ENCODE measurements at places on chromosomes 6 and 20.

DNA sequence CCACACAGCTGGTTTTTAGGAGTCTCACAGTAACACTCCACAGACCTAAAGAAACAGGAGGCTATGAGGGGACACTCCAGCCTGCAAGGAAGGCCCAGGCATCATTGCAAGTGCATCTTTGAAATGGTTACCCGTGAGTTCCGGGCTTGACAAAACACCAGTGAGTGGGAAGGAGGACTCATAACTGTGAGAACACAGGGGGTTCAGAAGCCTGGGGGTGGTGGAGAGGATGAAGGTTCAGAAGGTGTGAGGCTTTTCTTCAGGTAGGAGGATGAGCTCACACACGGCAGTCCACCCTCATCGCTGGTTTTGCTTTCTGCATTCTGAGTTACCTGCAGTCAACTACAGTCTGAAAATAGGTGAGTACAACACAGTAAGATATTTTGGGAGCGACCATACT, 39.9 kb downstream of the MAP7 start:
- DNase-seq = no peak

DNA sequence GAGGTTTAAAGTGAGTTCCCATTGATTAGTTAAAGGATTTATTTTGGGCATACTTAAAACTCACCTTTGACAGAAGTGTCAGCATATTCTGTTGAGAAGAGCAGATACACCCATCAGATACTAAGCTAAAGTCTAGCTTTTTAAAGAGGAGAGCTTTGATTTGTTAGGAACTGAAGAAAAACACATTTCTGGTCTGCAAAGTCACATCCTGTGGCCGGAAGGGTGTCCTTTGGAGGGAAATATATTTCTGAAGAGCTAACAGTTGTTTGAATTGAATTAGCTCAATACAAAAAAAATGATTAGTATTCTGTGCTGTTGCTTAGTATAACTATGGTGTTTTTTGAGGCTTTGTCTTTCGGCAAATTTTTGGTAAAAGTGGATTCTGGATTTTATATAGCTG, 302.7 kb downstream of the RFPL4B start:
- no peak for DNase-seq

- DNase-seq = no peak
These were observed 120.7 kb upstream of the CLDN20 start for GRCh38 chr6:155143029-155143577.

DNA sequence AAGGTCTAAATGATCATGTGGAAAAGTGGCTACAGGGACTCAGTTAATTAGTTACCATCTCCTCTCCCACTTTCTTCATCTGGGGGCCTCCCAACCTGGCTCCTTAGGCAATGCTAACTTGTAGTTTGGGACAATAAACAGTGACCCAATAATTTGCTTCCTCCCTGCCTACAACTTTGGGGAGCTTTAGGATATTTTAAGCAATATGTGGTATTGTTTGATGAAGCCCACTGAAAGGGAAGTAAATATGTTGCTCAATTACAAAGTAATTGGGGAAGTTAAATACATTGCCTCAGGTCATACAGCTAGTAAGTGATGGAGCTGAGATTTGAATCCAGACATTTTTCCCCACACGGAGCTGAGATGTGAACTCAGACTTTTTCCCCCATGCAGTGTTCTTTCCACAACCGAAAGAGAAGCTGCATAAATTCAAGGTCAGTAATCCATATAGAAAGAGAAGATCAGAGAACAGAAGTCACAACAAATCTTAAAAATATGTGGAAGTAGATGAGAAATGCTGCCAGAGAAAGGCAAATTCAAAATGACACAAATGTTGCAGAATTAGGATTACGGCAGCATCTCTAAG, 26.6 kb downstream of the ZHX3 start:
- no peak for DNase-seq

DNA sequence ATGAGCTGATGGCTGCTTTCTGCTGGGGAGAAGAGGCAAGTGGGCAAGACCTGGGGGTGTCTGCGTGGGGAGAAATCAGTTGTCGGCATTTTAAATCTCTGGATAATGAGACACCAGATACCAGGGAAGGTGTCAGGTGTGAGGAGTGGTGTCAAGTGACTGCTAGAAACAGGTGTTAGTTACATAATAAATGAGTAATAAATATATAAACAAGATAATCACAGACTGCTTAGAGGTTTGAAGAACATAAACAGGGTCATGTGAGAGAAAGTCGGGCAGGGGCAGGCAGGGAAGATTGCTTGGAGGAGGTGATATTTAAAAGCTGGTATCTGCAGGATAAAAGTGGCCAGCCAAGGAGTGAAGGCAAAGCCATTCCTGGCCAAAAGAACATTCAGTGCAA, 87.2 kb upstream of the RIN2 start:
- DNase-seq = no peak

DNA sequence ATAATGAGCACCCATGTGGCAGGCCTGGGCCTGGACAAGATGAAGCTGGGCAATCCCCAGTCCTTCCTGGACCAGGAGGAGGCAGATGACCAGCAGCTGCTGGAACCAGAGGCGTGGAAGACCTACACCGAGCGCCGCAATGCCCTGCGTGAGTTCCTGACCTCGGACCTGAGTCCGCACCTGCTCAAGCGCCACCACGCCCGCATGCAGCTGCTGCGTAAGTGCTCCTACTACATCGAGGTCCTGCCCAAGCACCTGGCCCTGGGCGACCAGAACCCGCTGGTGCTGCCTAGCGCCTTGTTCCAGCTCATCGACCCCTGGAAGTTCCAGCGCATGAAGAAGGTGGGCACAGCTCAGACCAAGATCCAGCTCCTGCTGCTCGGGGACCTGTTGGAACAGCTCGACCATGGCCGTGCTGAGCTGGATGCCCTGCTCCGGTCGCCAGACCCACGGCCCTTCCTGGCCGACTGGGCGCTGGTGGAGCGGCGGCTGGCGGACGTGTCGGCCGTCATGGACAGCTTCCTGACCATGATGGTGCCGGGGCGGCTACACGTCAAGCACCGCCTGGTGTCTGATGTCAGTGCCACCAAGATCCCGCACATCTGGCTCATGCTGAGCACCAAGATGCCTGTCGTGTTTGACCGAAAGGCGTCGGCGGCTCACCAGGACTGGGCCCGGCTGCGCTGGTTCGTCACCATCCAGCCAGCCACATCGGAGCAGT, 1.9 kb downstream of the FNDC11 start:
- DNase-seq = no peak

DNA sequence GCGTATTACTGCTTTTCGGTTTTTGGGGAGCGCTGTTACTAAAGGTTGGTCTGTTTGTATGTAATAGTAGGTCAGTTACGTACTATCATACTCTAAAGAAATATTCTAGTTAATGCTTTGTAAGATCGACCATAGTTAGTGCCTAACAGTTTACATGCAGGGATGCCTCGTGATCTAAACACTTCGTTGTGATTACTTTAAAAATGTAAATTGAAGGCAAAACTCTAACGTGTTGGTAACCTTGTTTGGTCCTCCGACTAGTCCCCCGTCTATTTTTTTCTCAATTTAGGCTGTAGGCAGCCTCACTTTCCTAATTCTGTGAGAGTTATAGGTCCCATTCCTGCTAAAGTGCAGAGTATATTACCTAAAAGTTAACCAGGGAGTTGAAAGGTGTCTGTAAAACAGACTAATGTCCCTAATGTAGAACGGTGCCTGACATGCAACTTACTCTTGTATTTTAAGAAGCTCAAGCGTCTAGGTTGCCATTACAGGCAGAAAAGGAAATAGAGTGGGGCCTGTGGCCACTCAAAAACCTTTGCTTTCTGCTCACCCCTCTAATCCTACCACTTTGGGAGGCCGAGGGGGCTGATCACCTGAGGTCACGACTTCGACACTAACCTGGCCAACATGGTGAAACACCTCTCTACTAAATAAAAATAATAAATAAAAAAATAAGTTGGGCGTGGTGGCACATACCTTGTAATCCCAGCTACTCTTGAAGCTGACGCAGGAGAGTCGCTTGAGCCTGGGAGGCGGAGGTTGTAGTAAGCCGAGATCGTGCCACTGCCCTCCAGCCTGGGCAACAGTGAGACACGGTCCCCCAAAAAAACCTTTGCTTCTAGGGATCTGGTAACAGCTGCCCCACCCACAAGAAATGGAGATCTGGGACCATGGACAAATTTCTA, 37.8 kb downstream of the HFE start:
- DNase-seq = no peak

- DNase-seq = no peak
These were observed 592.3 kb downstream of the PHF3 start for GRCh38 chr6:64227863-64228262.

- DNase-seq = no peak
These were observed 185.0 kb upstream of the SGK1 start for GRCh38 chr6:134502614-134503549.

DNA sequence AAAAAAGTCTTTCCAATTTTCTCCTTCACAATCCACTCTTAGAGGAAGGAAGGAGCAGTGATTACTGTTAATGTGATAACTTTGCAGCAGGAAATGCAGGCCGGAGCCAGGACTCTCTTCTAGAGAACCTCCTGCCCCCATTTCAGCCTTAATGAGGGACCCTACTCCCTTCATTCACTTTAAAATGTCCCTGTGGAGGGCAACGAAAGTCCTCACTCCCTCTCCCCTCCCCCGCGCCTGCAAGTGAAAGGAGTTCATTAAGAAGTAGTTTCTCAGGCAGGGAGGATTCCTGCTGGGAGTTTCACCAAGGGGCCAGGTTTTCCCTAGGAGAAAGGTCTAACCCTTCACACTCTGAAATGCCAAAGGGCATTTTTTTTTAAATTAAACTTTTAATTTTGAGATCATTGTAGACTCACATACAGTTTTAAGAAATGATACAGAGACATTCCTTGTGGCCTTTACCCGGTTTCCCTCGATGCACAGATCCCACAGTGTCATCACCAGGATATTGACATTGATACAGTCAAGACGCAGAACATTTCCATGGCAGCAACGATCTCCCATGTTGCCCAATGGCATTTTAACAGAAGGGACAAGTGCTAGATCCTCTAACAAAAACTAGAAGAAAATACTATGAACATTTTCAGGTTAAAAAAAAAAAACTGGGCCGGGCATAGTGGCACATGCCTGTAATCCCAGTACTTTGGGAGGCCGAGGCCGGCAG, 6.8 kb upstream of the COMMD7 start:
- no peak for DNase-seq

DNA sequence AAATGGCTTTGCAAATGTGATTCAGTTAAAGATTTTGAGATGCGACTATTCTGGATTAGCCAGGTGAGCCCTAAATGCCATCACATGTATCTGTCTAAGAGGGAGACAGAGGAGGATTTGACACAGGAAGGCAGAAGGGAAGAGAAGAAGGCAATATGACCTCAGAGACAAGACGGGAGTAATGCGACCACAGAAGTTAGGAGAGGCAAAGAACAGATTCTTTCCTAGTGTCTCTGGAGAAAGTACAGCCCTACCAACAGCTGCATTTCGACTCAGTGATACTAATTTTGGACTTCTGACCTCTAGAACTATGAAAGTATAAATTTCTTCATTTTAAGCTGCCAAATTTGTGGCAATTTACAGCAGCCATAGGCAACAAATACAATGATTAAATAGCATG, 24.2 kb upstream of the TPD52L1 start:
- no peak for DNase-seq

DNA sequence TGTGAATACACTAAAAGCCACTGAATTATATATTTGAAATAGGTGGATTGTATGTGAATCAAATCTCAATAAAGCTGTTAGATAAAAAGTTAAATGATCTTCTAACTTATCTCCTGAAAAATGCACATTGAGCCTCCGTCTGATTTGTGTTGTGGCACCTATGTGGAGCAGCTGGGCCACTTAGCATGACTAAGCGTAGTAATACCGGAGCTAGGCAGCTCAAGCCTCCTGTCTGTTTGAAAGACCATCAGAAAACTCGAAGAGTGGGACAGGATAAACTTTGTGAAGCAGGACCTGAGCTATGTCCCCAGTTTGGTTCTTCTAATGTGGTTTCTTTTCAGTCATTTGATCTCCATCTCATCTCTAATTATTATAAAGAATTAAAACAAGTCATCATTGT, 11.0 kb upstream of the NOL7 start:
- no peak for DNase-seq

DNA sequence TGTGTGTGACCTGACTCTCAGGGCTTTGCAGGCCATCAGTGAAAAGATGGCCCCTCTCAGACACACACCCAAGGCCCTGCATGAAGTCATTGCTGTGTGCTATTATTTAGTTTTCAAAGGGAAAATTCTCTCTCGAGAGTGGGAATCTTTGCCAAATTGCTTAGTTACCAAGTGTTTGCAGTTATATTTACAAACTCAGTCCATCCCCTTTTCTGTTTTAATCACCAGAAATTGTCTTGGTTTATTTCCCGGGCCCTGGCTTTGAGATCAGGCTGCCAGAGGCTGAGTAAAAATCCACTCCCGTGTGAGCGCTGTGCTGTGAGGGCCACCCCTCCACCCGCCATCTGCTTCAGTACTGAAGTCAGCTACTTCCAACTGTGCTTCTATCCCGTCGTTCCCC, 163.1 kb downstream of the SOD2 start:
- no peak for DNase-seq

GRCh38 chr20:38842026-38842425, 36.5 kb downstream of the PPP1R16B start:
- DNase-seq = no peak

- DNase-seq = no peak
These were observed 110.6 kb downstream of the TRDN start for GRCh38 chr6:123526128-123526527.

DNA sequence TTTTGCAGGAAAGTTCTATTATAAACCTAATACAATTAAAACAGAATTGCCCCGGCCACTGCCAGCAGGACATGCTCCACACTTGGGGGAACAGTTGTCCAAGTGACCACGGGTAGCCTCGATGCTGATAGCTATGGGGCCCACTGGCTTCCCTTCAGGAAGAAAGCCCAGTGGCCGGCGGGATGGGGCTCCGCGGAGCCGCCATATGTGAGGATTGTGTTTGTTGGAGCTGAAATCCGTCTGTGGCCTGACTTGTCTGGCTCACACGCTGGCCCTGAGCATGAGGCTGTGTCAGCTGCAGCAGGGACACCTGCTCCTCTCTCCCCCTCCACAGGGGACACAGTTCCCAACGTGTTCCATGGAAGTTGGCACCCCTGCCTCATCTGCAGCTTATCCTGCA, 46.6 kb downstream of the ZNF831 start:
- DNase-seq = no peak

DNA sequence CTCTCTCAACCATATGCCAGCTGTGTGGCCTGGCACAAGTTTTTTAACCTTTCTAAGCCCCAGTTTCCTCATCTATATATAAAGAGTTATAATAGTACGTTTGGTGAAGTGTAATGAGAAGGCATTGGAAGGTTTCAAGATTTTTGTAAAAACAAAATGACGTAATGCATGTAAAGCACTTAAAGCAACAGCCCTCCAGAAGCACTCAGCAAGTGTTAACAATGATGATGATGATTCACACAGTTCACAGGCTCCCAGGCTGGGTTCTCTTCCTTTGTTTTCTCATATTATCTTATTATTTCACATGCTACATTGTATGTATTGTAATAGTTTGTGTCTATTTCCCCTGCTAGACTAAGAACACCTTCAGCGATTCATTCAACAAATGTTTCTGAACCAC, 6.2 kb downstream of the CEP250 start:
- DNase-seq = no peak

All from HCT116 (cell line).